Fibroblast of skin of back (primary cell): ENCODE measurements at places on chromosomes 5 and 9.
A peak's percentile ranks its signal among the peaks of the same experiment; 100 is the strongest.

DNA sequence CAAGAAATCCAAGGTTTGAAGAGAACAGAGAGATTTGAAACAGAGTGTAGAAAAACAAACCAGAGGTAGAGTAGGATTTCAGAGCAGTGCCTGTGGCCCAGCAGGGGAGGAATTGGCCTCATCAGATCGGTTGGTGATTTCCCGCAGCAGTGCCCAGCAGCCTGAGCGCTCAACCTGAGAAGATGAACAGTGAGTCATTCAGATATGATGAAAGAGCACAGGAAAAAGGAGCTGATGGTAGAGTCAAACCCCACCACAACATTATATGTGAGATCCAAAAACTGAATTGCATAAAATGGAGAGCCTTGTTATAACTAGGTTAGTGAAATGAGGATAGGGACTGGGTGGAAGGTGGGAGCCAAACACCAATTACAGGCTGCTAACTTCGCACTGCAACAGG, 248.9 kb downstream of the PIK3R1 start:
- DNase-seq = peak; percentile 41

DNA sequence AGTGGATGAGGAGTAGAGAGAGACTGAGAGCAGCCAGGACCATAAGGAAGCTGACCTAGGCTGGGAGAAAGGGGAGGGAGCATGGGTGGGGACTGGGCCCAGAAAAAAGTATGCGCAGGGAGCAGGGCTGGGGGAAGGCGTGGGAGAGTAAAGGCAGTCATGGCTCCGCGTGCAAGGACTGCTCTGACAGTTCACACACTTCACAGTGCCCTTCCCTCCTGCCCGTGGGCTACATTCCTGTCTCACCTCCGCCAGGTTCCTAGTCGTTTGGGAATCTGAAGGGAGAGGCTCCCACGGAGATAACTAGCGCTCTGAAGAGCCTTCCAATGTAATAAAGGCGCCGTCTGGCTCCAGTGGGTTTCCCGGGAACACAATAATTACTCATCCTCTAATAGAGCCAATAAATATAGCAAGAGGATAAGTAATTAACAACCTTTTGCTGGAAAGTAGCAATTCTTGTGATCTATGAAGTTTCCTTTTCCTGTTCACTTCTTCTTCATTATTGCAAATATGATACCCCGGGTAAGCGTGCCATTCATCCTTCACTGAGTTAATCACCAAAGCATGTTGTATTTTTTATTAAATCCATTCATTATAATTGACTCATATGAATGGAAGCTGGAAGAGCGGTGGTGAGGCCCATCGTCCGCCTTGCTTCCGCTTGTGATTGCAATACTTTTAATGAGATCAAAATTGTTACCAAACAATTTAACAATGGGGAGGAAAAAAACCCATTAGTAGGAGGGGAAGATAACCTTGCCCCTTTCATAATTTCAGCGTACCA, 39.3 kb downstream of the TTLL11 start:
- DNase-seq = peak; percentile 79

DNA sequence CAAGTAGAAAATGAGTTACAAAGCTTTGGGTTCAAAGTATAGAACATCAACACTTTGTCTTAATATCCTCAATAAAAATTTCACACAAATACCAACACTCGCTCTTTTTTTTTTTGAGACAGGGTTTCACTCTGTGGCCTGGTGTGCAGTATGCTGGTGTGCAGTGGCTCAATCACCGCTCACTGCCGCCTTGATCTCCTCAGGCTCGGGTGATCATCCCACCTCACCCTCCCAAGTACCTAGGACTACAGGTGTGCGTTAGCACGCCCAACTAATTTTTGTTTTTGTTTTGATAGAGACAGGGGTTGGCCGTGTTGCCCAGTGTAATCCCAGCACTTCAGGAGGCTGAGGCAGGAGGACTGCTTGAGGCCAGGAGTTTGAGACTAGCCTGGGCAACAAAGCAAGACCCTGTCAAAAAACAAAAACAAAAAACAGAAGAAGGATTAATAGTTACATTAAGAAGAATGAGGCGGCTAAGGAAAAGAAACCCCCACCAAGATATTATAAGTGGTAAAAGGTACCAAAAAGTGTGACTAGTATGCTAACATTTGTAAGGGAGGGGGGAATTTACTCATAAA, 20.3 kb downstream of the FNBP1 start:
- no peak for DNase-seq

DNA sequence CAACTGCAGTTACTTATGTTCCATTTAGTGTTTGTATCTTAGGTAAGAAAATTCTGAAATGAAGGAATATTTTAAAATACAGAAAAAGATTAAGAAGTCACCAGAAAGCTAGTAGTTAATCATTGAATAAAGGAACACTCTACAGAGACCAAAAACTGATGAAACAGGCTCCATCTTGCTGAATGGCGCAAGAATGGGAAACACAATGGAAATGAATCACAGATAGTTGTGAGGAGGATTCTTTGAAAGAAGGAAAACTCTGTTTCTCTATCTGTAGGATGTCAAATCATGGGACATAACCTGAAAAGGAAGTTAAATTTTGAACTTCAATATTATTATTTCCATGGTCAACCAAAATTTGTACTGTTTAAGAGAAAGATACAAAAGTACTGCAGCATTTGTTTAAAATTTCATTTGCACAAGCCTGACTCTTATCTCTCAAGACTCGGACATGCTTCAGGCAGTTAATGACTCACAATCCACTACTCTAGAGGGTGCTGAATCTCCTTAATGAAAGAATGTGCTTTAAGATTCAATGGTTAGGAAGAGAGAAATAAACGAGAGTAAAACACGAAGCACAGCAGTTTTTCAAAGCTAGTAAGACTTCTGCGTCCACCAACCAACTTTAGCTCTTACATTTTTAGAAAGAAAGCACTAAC, 1064.4 kb upstream of the DMAC1 start:
- DNase-seq = peak; percentile 38

GRCh38 chr9:22237497-22238363, 208.9 kb upstream of the DMRTA1 start:
- DNase-seq = peak; percentile 93

DNA sequence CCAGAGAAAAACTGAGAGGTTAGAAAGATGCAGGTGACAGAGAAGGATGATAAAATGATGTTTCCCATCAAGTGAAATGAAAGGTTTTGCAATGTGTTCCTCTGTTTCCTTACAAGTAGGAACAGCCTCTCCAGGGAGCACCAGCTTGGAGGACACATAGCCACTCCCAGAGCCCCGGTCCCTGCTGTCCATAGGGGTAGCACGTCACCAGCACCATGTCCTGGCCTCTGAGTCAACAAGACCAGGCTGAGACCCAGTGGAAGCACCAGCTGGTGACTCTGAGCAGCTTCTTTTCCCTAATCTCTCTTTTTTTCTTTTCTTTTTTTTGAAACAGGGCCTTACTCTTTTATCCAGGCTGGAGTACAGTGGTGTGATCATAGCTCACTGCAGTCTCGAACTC, 19.4 kb upstream of the HMCN2 start:
- no peak for DNase-seq

DNA sequence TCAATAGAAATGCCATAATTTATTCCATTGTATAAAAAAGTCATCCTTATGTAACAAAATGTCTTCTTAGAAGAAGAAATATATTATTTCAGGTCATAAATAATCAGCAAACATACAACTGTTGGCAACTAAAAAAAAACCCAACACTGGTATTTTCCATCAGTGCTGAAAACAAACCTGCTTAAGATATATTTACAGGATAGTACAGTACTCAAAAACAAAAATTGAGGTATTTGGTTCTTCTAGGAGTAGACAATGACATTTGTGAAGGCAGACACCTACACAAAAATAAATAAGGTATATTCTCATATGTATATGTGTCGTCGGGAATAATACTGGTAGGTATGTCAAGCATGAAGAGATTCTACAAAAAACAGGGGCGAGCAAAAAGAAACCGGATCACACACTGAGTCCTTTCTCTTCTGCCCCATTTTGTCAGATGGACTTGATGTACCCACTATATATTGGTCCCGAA, 2.9 kb downstream of the DUSP1 start:
- DNase-seq = no peak

DNA sequence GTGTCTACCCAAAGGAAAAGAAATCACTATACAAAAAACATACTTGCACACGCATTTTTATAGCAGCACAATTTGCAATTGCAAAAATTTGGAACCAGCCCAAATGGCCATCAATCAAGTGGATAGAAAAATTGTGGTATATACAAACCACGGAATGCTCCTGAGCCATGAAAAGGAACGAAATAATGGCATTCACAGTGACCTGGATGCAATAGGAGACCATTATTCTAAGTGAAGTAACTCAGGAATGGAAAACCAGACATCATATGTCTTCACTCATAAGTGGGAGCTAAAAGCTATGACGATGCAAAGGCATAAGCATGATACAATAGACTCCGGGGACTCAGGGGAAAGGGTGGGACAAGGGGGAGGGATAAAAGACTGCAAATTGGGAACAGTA, 78.4 kb downstream of the ENC1 start:
- no peak for DNase-seq

- peak; percentile 88 for DNase-seq
Measured at GRCh38 chr5:24788829-24789514, 144.2 kb upstream of the CDH10 start.

DNA sequence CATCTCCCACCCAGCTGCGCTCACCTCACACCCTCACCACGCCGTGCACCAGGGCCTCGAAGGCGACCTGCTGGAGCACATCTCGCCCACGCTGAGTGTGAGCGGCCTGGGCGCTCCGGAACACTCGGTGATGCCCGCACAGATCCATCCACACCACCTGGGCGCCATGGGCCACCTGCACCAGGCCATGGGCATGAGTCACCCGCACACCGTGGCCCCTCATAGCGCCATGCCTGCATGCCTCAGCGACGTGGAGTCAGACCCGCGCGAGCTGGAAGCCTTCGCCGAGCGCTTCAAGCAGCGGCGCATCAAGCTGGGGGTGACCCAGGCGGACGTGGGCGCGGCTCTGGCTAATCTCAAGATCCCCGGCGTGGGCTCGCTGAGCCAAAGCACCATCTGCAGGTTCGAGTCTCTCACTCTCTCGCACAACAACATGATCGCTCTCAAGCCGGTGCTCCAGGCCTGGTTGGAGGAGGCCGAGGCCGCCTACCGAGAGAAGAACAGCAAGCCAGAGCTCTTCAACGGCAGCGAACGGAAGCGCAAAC, 1.1 kb downstream of the POU4F3 start:
- DNase-seq = no peak

DNA sequence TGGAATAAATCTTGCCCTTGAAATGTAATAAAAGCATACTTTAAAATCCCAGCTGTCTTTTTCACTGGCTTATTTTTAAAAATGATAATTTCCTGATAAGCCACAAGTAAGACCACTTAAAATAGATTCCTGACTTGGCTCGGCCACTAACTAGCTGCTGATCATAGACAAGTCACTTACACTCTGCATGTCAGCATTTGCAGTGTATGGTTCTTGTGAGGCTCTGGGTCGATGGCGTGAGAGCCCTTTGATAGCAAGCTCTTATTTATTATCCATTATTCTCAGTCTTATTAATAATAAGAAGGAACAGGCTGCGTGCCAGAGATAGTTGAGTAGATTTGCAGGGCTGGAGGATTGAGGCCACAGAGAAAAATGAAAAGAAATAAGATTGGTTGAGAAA, 110.7 kb upstream of the IL12B start:
- DNase-seq = no peak

- no peak for DNase-seq
Measured at GRCh38 chr5:11609570-11610303, 294.5 kb downstream of the CTNND2 start.

DNA sequence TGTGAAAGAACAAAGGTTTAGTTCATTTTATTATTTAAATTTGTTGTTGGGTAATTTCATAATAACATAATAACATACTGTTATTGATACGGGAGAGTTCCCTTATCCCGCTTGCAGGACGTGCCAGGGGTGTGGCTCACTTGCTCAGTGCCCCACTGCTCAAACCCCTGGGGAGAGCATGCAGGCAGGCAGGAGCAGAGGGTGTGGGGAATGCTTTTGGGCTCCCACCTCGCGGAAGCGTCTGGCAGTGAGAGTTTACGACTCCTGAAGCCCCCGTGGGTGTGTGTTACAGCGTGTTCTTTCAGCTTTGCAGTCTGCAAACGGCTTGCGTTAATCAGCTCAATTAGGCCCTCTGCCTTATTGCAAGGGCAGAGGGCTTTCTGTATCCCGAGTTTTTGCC, 675.9 kb downstream of the SEMA5A start:
- no peak for DNase-seq

DNA sequence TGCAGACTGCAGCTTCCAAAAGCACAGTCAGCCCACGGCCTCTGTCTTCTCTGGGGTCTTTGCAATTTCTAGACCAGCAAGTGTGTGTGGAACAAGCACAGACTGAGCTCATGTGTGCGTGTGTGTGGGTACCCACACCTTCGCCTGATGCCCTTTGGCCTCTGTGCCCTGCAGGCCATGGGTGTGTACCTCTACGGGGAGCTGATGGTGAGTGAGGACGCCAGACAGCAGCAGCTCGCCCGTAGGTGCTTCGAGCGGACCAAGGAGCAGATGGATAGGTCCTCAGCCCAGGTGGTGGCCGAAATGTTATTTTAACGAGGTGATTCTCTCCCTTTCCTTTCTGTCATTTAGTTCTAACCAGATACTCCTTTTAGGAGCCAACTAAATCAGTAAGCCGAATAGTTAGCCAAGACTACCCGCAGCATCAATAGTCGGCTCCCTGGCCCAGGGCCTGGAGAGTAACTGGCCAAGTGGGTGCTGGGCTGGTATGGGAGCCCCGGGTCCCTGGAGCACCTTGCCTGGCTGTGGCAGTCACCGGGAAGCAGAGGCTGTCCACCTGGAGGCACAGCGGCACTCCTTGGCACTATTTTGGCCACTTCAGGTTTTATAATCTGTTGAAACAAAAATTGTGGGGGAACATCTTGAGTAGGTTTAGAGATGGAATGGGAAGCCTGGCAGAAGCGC, 235.0 kb downstream of the FANCC start:
- DNase-seq = no peak

DNA sequence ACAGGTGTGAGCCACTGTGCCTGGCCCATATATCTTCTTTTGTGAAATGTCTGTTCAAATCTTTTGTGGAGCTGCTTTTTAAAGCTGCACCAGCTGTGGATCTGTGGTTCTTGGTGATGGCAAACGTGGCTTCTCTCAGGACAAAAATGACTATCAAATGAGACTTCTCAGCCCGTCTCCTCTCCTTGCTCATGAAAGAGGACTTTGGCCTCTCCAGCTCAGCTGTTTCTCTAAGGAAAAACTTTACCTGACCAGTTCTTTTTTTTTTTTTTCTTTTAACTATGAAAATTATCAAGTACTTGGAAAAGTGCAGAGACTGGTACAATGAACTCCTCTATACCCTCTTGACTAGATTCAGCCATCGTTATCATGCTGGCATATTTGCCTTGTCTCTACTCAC, 44.8 kb downstream of the RALGPS1 start:
- no peak for DNase-seq

DNA sequence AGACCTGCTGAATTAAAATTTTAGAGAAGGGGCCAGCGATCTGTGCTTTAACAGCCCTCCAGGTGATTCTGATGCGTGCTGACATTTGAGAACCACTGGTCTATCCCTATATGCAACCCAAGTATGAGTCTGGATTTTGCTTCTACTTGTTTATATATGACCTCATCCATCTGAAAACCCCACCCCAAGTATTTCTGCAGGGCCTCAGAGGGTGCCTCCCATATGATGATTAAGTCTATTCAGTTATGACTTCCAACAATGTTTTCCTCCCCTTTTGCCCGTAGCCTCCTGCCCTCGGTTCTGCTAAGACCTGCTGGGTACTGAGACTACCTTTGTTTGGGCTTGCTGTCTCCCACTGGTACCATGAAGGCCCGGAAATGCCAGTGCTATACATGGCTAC, 376.0 kb upstream of the SMARCA2 start:
- no peak for DNase-seq

- no peak for DNase-seq
Measured at GRCh38 chr5:133114933-133115310, 63.1 kb downstream of the HSPA4 start.
